ENCODE measurements at places on chromosomes 2 and 18. TPM values are rescaled to one million over a fixed set of nuclear protein-coding genes. Genes with fewer than 3 reads are reported as not detected.

- H3K27me3 ChIP-seq, result no peaks in the 10 kb centered on the region
- no peak for DNase-seq
- H3K36me3 ChIP-seq, result no peaks in the 10 kb centered on the region
- peaks cover 5% of the 10 kb centered on the region for H3K4me1 ChIP-seq
Measured at GRCh38 chr2:205760157-205760556, 77.9 kb downstream of the NRP2 start.

DNA sequence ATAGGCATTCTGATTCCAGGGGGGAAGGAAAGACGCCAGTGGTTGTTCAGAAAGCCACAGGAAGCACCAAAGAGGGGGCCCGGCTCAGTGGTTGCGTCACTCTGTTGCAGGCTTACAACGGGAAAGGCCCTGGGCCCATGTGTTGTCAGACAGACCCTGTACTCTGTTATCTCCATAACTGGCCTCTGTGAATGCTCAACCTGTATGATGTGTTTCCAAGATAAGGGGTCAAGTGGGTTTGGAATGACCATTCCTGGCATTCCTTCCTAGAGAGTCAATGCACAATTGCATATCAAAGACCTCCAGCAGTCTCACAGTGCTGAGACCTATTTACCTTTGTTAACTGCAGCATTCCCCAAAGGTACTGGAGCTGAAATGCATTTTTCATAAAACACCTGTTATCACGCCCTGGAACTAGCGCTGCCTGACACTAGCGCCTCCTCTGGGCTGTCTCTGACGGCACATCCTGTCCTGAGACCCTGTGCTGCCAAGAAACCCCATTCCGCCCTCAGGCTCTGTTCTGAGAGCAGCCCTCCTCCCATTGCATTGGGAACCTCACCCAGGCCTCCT is 13.2 kb upstream of the LRRFIP1 start:
- H3K4me3 ChIP-seq, result no peak overlapping the region
- H3K4me1 ChIP-seq, result peaks cover 61% of the 10 kb centered on the region
- H3K27me3 ChIP-seq, result no peaks in the 10 kb centered on the region
- H3K27ac ChIP-seq, result peak overlapping the region; percentile 30

- DNase-seq, result no peak
- H3K4me1 ChIP-seq, result no peaks in the 10 kb centered on the region
- H3K27ac ChIP-seq, result no peak overlapping the region
- H3K36me3 ChIP-seq, result no peaks in the 10 kb centered on the region
- H3K4me3 ChIP-seq, result no peak overlapping the region
- H3K27me3 ChIP-seq, result peaks cover 8% of the 10 kb centered on the region
Measured at GRCh38 chr2:3689998-3690748, 13.2 kb upstream of the DCDC2C start.

- peaks cover 7% of the 10 kb centered on the region for H3K27me3 ChIP-seq
- H3K36me3 ChIP-seq, result no peaks in the 10 kb centered on the region
- H3K27ac ChIP-seq, result no peak overlapping the region
- no peak for DNase-seq
- no peaks in the 10 kb centered on the region for H3K4me1 ChIP-seq
Measured at GRCh38 chr2:109201465-109202327, 72.7 kb downstream of the SH3RF3 start.

DNA sequence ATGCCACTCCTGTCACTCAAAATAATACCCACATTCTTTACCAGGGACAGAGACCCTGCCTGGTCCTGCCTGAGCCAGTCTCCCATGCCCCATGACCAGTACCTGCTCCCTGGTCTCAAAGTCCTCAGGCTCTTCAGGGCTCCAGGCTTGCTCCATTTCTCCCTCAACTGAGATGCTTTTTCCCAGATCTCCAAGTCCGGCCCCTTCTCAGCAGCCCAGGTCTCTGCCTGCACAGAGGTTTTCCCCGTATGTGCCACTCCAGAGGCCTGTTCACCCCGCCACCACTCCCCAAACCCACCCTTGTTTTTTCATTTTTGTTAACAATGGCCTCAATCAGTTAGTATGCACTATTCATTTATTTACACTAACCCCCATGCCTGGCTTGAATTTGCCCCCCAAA is 499.5 kb upstream of the MYT1L start:
- no peak for DNase-seq
- H3K27ac ChIP-seq, result no peak overlapping the region
- no peak overlapping the region for H3K4me3 ChIP-seq
- no peaks in the 10 kb centered on the region for H3K27me3 ChIP-seq

DNA sequence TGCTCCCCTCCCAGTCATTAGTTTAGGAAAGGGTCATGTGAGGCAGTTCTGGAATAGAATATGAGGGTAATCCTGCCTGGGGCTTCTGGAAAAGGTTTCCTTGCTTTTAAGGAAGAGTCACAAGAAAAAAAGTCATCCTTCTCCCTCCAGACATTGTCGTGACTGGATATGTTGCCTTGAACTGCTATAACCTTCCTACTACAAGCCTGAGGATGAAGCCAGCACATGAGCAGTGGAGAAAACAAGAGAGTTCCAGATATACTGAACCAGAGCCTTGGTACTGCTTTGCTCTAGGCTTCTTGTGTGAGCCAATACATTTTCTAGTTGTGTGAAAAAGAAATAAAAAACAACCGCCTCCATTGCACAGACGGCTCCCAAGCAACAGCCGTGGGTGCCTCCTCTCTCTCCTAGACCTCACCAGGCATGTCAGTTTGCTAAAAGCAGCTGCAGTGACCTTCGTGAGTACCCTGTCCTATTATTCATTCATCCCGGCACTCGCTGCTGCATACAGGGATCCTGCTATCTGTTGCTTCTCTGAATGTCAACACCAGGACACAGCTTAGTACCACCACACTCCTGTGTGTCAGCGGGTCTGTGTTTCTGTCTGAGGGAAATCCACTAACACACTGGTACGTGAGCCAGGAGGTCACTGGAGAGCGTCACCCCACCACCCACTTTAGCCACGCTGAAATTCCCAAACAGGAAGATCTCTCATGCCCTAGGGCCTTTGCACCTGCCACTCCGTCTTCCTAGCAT is 186.7 kb downstream of the KLHL29 start:
- peaks cover 14% of the 10 kb centered on the region for H3K4me1 ChIP-seq
- peak overlapping the region; percentile 46 for H3K27ac ChIP-seq
- peaks cover 11% of the 10 kb centered on the region for H3K36me3 ChIP-seq
- H3K27me3 ChIP-seq, result no peaks in the 10 kb centered on the region

DNA sequence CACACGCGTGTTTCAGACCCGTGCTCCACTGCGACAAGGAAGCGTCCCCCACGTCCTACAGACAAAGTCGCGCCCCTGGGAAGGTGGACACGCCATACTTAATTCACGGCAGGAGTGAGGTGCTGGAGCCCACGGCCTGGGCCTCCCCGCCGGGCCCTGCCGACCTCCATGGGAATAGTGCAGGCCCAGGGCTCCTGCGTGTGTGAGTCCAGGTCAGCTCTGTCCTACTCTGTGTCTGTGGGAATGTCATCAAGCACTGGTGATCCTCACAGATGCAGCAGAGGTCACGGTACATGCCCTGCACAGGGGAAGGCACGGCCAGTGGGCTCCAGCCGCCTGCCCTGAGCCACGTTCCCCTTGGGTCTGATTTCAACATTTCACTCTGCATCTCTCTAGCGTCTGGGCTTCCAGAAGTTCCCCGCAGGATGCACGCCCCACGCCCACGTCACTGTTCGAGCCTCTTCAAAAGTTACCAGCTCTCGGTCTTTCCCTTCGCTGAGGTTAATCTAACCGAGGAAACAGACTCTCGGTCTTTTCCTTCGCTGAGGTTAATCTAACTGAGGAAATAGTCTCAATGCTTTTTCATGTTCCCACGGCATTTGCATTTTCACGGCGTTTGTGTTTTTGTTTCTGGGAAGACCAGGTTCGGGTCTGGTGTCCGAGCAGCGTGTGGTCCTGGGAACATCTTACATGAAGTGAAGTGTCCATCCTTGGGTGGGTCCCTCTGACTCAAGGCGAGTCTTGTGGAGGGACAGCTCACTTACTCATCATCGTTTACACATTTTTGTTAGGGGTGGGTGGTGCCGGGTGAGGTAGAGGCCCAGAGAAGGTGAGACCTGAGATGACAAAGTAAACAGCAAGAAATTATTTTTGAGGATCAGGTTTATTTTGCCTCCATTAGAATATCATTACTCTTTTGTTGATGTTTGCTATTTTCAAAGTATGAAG is 157.3 kb upstream of the ALKAL2 start:
- DNase-seq, result no peak
- no peak overlapping the region for H3K27ac ChIP-seq
- no peaks in the 10 kb centered on the region for H3K4me1 ChIP-seq
- H3K4me3 ChIP-seq, result no peak overlapping the region
- peaks cover 19% of the 10 kb centered on the region for H3K27me3 ChIP-seq

- no peaks in the 10 kb centered on the region for H3K36me3 ChIP-seq
- no peak overlapping the region for H3K4me3 ChIP-seq
- no peaks in the 10 kb centered on the region for H3K27me3 ChIP-seq
- no peak overlapping the region for H3K27ac ChIP-seq
- no peak for DNase-seq
- peaks cover 29% of the 10 kb centered on the region for H3K4me1 ChIP-seq
Measured at GRCh38 chr2:41867553-41867952, 180.3 kb upstream of the PKDCC start.

GRCh38 chr18:25453556-25454269 is 101.7 kb upstream of the ZNF521 start:
- DNase-seq, result no peak
- no peaks in the 10 kb centered on the region for H3K36me3 ChIP-seq
- no peaks in the 10 kb centered on the region for H3K27me3 ChIP-seq
- no peak overlapping the region for H3K27ac ChIP-seq

DNA sequence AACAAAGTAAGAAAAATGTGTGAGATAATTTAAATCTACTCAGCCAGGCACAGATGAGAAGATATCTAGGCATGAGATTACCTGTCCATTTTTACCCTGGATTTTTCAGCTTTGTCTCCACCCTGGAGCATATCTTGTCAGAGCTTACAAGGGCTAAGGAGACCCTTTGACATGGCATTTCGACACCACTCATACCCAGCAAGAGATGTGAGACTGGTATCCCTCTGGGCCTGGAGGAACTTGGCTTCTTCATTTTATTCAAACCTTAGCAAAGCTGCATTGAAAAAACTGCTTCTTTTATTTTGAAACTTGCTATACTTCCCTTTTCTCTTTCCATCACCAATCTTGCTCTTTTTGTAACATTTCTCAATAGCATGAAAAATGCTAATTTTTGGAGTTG is 194.9 kb upstream of the HNMT start:
- no peak overlapping the region for H3K27ac ChIP-seq
- H3K4me3 ChIP-seq, result no peak overlapping the region
- H3K27me3 ChIP-seq, result no peaks in the 10 kb centered on the region
- DNase-seq, result no peak
- no peaks in the 10 kb centered on the region for H3K4me1 ChIP-seq
- H3K36me3 ChIP-seq, result no peaks in the 10 kb centered on the region

DNA sequence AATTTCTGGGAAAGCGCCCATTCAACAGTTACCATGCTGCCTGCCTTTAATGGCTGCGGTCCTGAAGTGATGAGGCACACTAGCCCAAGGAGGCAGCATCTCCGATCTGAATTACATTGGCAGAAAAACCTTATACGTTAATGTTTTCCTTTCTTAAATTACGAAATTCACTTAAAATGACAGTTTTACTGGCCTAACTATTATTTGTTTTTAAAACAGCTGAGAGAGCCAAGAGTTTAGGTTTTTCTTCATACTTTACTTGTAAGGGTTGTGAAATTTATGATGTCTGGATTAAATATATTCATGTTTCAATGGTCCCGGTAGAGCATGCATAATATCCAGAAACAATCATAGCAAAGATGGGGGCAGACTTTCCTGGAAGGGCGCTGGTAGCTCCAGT is 115.2 kb upstream of the REV1 start:
- H3K27me3 ChIP-seq, result peaks cover 4% of the 10 kb centered on the region
- no peak for DNase-seq
- no peaks in the 10 kb centered on the region for H3K36me3 ChIP-seq
- H3K27ac ChIP-seq, result no peak overlapping the region
- no peak overlapping the region for H3K4me3 ChIP-seq
- H3K4me1 ChIP-seq, result no peaks in the 10 kb centered on the region

DNA sequence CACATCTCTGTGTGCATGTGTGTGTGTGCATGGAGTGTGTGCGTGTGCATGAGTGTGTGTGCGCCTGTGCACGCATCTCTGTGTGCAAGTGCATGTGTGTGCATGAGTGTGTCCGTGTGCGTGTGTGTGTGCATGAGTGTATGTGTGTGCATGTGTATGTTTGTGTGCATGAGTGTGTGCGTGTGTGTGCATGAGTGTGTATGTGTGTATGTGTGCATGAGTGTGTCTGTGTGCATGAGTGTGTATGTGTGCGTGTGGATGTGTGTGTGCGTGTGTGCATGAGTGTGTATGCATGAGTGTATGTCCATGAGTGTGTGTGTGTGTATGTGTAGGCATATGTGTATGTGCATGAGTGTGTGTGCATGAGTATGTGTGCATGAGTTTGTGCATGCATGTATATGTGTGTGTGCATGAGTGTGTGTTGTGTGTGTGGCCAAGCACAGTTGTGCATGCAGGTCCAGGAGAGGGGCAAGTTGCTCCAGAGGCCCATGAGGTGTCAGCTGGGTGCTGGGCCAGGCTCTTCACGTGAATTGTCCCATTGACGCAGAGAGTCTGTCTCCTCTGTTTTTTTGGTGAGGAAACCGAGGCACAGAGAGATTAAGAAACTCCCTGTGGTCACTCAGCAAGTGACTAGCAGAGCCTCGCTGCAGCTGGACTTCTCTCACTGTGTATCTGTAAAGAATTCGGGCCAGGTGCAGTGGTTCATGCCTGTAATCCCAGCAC is 75.5 kb downstream of the ASB1 start:
- peaks cover 4% of the 10 kb centered on the region for H3K4me1 ChIP-seq
- no peaks in the 10 kb centered on the region for H3K36me3 ChIP-seq
- no peak overlapping the region for H3K27ac ChIP-seq
- DNase-seq, result no peak
- H3K27me3 ChIP-seq, result peaks cover under 1% of the 10 kb centered on the region

GRCh38 chr2:105397953-105398335 is 907 bp downstream of the FHL2 start:
- H3K36me3 ChIP-seq, result peaks cover 8% of the 10 kb centered on the region
- DNase-seq, result no peak
- H3K27me3 ChIP-seq, result no peaks in the 10 kb centered on the region
- H3K4me1 ChIP-seq, result peaks cover 6% of the 10 kb centered on the region
- peak overlapping the region; percentile 97 for H3K4me3 ChIP-seq

DNA sequence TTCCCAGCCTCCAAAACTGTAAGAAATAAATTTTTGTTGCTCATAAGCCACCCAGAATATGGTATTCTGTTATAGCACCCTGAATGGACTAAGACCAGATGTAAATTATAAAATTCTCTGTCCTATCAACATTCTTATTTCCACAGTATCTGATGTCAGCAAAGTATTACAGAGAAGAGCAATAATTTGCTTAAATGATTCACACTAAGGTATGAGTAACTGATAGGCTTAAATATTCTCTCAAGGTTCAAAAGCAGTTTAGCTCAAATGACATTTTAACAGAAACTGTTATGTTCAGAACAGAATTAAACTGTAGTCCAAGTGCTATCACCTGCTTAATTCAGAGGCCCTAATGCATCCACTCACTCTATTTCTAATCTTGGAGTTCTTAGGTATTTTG is 12.8 kb downstream of the SESTD1 start:
- no peaks in the 10 kb centered on the region for H3K4me1 ChIP-seq
- 0 out of 2 replicates have a peak, but pooled peaks cover 3% of the 10 kb centered on the region for H3K36me3 ChIP-seq
- no peak overlapping the region for H3K27ac ChIP-seq
- no peak for DNase-seq
- H3K27me3 ChIP-seq, result no peaks in the 10 kb centered on the region

Gene MTLN
- total RNA-seq, result 37.7 TPM

Gene CCDC148
- total RNA-seq, result 0.49 TPM

Gene NETO1
- not detected for total RNA-seq

Gene HIBCH
- 58.7 TPM for total RNA-seq

Gene ADRA2B
- not detected for total RNA-seq

Gene INSIG2
- total RNA-seq, result 11.0 TPM

Measured in SJCRH30 (cell line).